ENCODE measurements at places on chromosomes 7 and 10. TPM values are rescaled to one million over a fixed set of nuclear protein-coding genes. Genes with fewer than 3 reads are reported as not detected.

VAX1 gene
- not detected for total RNA-seq

ELAPOR2 gene
- total RNA-seq = 42.9 TPM

- DNase-seq = no peak
These were observed 214.8 kb downstream of the GLRX3 start for GRCh38 chr10:130350996-130351395.

DNA sequence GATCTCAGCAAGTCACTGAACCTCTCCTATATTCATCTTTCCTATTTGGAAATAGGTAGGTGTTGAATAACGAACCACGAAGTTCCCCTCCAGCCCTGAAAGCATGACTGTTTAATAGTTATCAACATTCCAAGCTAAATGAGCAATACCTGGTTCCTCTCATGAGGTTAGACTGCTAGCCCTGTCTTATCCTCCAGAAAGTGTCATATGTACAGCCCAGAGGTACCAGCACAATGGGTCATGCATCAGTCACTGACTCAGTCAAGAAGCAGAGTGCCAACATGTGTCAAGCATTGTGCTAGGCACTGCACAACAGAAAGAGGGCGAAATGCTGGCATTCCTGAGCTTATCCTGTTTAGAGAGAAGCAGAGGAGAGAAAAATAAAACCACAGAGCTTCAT is 70.0 kb downstream of the AMPH start:
- no peak for DNase-seq

DNA sequence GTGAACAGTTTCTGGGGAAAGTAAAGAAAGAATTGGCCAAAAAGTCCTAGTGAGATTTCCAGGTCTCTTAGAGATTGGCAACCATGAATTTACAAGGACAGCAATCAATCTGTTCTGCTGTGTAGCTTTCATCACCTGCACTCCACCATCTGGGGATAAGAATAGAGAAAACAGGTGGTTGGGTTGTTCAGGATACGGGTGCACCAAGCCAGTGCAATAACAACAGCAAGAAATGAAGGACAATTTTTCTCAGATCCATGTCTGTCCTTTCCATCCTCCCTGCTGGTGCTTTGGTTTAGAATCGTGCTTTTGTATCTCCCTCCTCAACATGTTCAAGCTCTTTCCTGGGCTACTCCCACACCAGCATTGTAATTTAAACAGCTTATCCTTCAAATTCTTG is 787.7 kb downstream of the GRID1 start:
- no peak for DNase-seq

DNA sequence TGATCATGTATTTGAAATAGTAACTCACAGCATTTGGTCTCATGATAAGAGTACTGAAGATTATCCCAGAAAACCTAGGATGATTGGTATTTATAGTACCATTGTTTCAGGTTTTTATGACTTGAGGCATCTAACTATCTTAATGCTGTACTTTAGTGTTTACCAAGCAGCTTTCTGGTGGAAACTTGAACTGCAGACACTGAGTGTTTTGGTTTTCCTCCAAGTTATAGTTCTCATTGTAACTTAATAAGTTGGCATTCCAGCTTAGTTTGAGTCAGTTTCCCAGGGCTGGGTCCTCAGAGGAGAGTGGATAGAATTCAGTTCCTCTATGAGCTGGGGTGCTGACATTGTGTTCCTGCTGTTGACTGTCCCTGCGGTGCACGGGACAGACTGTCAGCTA is 50.4 kb downstream of the SEC23IP start:
- DNase-seq = no peak

DNA sequence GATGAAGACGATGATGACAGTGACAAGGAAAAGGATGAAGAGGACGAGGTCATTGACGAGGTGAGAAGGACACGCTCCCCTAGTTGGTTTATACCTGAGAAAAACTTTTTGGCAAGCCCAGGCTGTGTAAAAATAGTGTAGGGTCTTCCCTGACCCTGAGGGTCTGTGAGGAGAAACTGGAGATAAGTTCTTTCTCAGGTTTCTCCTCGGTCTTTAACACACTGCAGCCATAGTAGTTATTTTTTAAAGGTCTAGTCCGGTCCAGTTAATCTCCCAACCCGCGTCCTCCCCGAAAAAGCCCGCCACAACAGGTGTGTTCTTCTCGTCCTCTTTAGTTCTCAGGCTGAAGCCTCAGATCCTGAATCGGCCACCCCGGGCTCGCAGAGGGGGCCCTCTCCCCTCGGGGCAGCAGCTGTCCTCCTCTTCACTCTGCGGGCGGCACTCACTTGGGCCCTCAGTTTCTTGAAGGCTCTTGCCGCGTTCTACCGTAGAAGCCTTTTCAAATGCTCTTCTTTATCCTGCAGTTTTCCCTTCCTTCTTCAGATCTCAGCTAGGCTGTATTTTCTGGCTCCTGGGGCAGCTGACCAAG is 411 bp downstream of the BCCIP start:
- peak; percentile 18 for DNase-seq

DNA sequence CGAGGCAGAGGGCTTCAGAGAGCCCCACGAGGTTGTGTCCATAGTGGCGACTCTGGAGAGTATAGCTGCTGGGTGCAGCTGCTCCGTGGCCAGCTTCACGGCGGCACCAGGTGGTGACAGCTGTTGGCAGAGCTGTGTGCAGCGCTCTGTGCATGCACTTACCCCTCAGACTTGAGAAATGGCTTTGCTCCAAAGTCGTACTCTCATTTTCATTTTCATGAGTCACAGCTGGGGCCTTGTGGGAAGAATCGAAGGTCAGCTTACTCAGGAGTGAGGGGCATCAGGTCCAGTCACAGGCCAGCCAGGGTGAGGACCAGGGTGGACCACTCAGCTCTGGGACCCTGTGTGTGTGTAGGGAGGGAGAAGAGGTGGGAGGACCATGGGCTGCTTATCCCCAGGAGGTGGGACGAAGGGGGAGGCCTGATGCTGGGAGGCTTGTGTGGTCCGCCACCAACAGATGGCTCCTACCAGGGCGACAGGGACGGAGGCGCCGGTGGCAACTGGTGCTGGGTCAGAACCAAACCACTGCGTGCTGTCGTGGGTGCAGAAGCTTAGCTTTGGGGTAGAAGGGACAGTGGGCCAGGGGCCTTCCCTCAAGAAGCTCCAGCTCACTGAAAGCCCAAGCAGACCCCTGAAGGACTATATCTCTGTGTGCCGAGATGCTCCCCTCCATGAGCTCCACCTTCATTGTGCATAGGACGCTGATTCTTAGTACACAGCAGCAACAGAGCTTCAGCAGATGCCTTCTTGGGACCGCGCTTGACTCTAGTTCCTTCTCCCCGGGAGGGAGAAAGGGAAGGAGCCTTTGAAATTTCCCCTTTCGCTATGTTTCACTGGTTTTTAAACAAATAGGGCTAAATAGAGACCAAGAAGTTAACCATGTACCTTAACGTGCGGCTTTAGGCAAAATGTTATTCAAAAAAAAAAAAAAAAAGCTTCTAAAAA is 225.0 kb downstream of the CELF2 start:
- no peak for DNase-seq

GRCh38 chr10:105070952-105071351 is 429.9 kb downstream of the SORCS3 start:
- no peak for DNase-seq

- no peak for DNase-seq
These were observed 52.5 kb downstream of the PRKAG2 start for GRCh38 chr7:151824373-151824933.
